CD4-positive, alpha-beta T cell treated with Interleukin-21 for 1 hour (primary cell): ENCODE measurements at places on chromosomes 12 and 14.

DNA sequence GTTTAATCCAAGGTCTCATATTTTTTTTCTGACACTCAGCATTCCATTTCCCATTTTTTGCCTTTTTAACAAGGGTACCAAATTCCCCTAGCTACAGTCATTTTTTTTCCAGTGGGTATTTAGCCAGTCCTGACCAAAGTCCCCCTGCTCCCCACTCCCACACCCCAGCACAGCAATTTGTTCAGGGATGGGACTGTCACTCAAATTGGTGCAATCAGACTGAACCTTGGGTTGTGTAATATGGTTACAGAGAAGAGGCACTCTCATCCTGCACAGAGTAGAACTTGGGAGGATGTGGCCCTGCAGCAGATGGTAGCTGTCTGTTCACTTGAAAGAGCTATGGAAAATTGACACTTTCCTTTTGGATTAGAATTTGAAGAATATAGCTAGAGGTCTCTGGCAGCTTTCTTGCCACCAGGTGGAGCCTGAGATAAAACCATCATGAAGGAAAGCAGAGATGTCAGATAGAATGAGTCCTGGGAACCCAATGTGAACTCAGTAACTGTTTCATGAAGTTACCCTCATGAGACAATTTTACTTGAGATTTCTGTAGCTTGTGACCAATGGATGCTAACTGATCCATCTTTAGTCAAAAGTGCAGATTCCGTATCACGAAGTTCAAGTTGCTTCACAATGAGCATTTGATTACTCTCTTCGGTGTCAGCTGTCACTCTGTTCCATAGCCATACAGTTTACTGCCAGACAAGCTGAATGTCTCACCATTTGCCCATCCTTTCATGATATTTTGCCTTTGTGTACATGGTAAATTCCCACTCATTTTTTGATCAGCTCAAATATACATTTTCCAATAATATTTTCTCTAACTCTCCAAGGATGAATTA, 394.0 kb upstream of the SYT1 start:
- no peak for DNase-seq

DNA sequence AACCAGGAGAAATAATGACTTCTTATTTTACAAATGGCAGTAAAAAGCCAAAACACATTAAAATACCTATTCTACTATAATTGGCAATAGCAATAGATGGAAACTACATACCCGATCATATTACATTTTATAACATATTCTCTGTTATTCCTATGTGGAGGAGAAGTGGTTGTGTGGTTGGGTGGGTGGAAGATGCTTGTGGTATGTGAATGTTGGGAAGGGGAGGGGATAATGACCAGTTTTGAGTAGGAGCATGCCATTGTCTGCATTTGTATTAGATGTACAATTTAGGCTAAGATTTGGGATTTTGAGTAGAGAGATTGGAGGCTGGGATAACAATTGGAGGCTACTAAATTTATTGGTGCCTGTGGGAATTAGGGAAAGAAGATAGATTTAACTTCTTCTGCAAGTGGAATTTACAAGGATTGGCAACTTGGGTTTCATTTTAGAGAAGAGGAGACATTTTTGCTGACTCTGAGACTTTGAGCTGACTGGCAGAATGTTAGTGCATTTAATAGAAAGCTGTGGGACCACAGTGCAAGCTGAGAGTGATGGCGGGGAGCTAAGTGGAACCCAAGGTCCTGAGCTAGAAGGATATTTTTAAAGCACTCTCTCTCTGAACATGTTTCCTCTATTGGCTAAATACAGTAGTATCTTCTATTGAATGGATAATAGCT, 65.2 kb downstream of the SLC16A7 start:
- no peak for DNase-seq

DNA sequence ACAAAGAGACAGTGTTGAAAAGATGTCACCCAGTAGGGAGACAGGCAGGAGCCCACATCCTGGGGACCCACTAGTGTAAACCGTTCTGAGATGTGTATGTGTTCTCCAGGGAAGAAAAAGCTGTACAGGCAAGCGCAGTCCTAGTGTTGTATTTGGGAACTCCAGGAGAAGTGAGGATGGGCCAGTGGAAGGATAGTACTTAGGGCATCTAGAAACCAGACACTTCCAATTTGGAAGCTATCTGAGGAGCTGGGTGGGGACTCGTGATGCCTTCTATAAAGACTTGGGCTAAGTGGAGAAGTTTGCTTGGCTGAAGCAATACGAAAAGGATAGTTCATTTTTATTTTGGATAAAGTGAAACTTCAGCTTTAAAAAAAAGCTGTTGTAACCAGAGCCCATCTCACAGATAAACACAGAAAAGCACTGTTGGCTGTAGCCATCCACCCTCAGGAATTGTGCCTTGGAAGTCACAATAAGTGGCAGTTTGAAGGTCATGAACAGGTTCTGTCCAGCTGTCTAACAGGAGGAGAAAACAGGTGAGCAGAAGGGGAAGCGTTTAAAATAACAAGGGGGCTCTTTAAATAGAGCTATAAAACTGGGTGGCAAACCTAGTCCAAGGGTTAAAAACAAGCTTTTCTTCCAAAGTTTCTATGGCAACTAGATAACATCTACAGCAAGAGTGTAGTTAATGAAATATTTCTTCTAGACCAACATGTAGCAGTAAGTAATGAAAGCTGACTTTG, 108.0 kb upstream of the ARHGAP5 start:
- DNase-seq = no peak

DNA sequence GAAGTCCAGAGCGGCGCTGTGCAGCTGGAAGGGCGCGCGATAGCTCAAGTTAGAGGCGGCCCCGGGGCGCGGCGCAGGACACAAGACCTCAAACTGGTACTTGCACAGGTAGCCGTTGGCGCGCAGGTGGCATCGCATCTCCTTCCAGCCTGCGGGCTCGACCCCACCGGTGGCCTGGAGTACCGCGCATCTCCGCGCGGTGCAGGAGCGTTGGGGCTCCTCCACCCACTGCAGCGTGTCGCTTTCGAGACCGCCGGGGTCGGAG, 553 bp downstream of the CLEC14A start:
- DNase-seq = no peak

DNA sequence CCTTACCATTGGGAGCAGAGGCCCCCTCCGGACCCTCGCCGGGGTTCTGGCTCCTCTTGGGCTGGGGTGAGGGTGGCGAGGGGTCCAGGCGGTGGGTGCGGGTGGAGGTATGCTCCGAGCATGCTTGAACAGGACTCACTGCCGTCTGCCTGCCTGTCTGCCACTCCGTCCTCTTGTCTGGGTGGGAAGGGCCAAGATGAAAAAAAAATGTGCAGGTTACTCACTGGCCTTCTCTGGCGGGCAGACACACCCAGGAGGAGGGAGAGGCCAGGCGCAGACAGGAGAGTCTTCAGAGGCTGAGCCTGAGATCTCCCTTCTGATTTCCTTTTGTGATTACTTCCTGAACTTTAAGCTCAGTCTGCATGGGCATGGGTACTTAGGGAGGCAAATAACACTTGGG, 76.1 kb downstream of the STON2 start:
- no peak for DNase-seq

DNA sequence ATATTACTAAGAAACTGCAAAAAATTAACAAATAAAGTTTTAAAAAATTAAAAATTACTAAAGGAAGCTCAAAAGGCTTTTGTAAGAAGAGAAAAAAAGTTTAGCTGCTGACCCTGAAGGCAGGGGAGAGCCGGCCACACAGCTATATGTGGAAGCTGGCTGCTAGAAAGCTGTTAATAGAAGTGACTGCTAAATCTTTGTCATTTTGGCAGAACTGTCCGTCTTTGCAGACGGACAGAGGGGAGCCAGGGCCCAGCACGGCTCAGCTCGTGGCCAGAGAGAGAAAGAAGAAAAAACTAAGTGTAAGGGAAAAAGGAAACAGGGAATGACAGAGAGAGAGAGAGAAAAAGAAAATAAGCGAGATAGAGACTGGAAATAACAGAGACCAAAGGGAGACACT, 27.9 kb downstream of the PRMT8 start:
- no peak for DNase-seq

DNA sequence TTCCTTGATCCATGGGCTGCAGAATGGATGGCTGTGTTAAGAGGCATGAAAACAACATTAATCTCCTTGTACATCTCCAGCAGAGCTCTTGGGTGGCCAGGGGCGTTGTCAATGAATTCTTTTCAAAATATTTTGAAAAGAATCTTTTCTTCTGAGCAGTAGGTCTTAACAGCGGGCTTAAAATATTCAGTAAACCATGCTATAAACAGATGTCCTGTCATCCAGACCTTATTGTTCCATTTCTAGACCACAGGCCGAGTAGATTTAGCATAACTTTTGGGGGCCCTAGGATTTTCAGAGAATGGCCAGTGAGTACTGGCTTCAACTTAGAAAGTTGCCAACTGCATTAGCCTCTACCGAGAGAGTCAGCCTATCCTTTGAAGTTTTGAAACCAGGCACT, 130.2 kb downstream of the RAD51B start:
- DNase-seq = no peak

GRCh38 chr12:48021485-48022179, 17.4 kb upstream of the COL2A1 start:
- no peak for DNase-seq
